ENCODE measurements at places on chromosomes 16 and 17.
A peak's percentile ranks its signal among the peaks of the same experiment; 100 is the strongest.

GRCh38 chr17:9232591-9233270, 211.4 kb downstream of the NTN1 start:
- DNase-seq, result no peak

DNA sequence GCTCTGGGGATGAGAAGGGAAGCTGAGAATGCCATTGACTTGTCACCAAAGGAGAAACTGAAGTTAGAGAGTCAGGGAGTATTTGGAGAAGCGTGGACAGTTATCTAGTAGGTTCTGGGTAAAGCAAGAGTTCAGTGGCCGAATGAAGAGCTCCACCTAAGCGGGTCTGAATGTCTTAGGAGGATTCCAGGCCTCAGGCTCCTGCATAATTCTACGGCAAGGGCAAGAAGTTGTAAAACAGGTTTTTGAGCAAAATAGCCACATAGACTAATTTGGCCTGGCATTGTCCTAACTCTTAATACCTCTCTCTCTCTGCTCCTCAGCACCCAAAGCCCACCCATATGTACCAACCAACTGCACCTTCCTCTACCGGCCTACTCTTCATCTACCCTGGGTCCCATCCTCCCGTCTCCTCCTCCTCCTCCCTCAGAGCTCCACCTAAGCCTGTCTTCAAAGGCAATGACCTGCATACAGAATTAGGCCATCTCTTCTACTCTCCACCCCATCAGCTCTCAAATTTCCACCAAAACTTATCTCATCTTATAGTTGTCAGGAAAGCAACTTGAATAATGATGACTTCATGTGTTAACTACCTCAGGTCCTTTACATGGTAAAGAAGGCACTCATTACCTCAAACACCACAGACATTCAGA, 42.0 kb upstream of the KCNJ2 start:
- no peak for DNase-seq

GRCh38 chr17:28744104-28744971, 527 bp downstream of the TRAF4 start:
- peak; percentile 45 for DNase-seq

GRCh38 chr17:46817151-46817900, 1.2 kb downstream of the WNT3 start:
- no peak for DNase-seq

- no peak for DNase-seq
Measured at GRCh38 chr17:29162909-29163341, 17.3 kb downstream of the MYO18A start.

GRCh38 chr16:83722456-83723183, 85.2 kb upstream of the HSBP1 start:
- DNase-seq, result no peak

- no peak for DNase-seq
Measured at GRCh38 chr16:27698746-27699145, 148.8 kb downstream of the KATNIP start.

DNA sequence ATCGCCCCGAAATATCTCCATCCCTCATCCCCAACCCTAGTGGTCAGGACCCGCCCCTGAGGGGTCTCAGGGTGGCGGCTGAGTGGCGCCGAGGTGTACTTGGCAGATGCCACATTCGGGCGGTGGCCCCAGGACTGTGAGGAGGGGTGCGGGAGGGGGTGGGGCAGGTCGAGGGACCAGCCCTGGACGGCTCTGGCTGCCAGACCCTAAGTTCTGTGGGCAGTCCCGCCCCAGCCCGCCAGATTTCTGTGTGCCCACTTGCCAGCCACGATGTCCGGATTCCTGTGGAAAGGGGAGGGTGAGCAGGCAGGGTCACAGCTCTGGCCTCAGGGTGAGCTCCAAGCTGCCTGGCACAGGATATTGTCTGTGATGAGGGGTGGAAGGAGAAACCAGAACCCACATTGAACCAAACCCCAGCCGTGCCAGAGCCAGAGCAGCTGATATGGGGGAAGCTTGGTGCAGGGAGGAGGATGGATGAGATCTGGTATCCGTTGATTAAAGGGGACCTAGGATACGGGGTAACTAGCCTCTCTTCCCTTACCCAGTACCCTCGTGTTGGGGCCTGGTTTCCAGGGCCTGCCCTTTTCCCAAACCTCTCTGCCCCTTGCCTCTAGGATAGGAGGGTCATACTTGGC, 1.1 kb upstream of the CHAD start:
- DNase-seq, result no peak

Data from NCI-H345 (cell line).